HCEC 1CT (cell line): ENCODE measurements at places on chromosomes 4 and X.

DNA sequence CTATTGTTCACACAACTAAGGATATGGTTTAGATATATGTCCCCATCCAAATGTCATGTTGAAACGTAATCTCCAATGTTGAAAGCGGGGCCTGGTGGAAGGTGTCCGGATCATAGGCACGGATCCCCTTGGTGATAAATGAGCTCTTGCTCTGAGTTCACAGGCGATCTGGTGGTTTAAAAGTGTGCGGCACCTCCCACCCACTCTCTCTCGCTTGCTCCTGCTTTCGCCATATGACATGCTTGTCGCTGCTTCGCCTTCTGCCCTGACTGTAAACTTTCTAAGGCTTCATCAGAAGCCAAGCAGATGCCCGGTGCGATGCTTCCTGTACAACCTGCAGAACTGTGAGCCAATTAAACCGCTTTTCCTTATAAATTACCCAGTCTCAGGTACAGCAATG, 128.5 kb downstream of the NFKB1 start:
- DNase-seq = no peak

GRCh38 chrX:134246282-134246681, 9.3 kb downstream of the CCDC160 start:
- DNase-seq = peak; percentile 33

DNA sequence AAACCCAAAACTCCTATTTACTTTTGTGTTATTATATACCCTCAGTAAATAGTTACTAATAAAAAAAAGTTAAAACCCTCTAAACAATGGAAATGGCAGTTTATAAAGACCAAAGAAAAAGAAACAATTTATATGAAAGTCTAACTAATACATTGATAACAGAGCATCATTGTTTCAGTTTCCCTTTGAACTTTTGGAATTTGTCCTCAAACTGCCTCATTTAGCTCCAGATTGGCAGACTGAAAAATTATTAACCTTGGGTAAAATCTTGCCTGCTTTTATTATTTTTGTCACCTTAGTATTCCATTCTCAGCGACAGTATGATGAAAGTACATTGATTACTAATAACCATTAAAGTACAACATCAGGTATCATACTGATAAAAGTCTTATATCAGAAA, 124.0 kb downstream of the PDE5A start:
- no peak for DNase-seq

- DNase-seq = no peak
Measured at GRCh38 chrX:6708676-6709380, 173.9 kb upstream of the VCX3A start.

DNA sequence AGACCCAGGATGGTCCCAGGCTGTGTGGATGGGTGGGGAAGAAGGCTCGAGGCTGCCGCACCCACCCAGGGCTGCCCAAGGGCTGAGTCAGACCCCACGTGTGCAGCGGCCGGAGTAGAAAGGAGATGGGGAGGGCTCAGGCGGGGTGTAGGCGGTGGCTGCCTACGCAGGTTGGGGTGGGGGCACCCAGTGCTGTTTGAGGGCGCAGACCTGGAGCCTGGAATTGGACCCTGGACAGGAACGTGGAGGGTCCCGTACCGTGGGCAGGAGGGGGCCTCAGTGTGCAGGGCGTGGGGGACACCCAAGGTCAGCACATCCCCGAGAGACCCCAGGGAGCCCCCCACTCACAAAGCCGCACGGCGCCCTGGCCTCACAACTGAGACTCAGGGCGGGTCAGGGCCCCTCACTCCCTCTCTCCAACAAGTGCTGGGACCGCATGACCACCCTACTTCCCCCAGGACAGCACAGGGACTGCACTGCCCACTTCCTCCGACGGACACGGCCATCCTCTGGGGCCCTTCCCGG, 79.9 kb downstream of the FAM53A start:
- DNase-seq = no peak

DNA sequence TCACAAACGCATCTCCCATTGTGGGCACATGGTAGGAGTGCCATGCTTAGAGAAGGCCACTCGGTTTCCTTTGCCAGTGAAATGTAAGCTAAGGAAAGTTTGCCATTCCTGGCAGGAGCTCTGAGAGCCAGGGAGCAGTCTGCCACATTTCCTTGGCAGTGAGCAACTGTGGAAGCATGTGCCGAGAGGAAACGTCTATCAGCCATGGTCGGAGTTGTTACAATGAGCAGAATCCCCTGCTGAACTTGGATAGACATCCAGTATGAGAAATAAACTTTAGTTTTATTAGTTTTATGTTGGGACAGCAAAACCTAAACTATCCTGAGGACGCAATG, 51.1 kb downstream of the ENOPH1 start:
- DNase-seq = no peak

GRCh38 chr4:57426779-57427395, 316.7 kb upstream of the IGFBP7 start:
- DNase-seq = peak; percentile 32

- DNase-seq = no peak
Measured at GRCh38 chr4:68732653-68733466, 62.4 kb upstream of the UGT2B15 start.

- no peak for DNase-seq
Measured at GRCh38 chrX:2388669-2389068, 112.1 kb downstream of the DHRSX start.

- DNase-seq = no peak
Measured at GRCh38 chr4:7419961-7420660, 14.6 kb downstream of the PSAPL1 start.

GRCh38 chr4:32196950-32197688, 1477.0 kb downstream of the PCDH7 start:
- DNase-seq = no peak

GRCh38 chrX:12950851-12951594, 23.9 kb upstream of the TMSB4X start:
- no peak for DNase-seq

DNA sequence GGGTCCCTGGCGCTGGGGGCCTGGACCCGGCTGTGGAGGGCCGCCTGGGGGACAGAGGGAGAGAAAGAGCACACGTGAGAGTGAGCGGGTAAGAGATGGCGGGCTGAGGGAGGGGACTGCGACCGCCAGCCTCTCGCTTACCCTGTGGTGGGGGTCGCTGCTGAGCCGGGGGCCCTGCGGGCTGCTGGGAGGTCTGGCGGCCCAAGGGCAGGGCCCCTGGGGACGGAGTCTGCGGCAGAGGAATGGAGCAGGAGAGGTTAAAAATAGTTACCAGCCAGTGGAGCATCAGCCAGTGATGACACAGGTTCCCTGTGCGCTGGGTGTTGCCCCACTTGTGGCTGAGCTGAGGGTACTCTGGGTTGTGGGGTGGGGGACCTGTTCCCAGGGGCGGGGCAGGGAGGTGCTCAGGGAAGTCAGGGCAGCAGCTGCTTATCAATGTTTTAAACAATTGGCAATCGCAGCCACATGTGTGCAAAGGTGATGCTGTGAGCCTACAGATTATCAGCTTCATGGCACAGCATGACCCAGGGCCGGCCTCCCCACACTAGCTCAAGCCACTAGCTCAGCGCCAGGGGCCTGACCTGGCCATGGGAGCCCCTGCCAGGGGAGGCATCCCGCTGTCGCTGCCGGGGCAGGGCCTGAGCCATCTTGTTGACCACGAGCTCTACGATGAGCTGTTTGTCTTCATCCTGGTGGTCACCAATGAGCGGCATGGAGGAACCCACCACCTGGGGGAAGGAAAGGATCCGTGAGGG, 7.5 kb upstream of the TIMP1 start:
- no peak for DNase-seq

GRCh38 chr4:83535520-83536361, at the start of gene GPAT3:
GPAT3 (plus strand) TSS chr4:83536108; CDS start chr4:83536623, 515 bp downstream.
- peak; percentile 45 for DNase-seq

- DNase-seq = no peak
Measured at GRCh38 chr4:2624782-2625530, 88.5 kb downstream of the FAM193A start.

- DNase-seq = no peak
Measured at GRCh38 chr4:182225257-182225852, 17.8 kb upstream of the TENM3 start.

- DNase-seq = peak; percentile 2
Measured at GRCh38 chrX:107935664-107936433, 46.3 kb downstream of the TEX13B start.

DNA sequence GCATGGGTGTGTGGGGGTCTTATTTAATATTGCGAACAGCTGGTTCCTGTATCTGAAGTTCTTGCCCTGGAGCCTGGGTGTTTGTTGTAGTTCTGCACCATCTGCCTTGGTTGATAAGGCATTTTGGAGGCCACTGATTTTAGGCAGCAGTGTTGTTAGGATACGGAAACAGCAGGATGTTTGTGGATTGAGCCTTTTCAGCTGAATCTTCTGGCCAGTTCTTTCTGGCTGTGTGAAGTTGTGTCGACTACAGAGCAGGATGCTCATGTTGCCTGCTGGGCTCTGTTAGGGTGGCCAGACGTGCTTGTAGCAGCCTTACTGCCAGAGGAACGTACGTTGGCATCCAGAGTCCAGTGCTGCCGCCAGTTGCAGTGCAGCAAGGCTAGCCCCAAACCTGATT, 134.2 kb downstream of the PTTG2 start:
- no peak for DNase-seq

GRCh38 chrX:71178908-71179307, 34.3 kb downstream of the NLGN3 start:
- peak; percentile 35 for DNase-seq

DNA sequence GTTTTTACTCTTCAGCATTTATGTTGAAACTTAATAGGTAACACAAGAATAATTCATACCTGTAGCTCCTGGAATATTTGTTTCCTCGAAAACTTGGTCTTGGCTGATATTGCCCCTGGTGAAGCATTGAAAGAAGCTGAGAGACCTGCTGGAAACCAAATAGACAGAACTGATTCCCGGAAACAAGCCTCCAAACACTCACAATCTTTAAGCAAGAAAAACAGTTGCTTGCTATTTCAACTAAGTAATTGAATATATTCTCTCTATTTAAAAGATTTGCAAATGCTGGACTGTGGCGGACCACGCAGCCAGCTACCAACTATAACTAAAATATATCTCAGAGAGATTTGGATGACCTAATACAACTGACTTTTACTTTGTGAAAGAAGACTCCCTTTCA, 3.6 kb downstream of the PCDH18 start:
- DNase-seq = no peak

DNA sequence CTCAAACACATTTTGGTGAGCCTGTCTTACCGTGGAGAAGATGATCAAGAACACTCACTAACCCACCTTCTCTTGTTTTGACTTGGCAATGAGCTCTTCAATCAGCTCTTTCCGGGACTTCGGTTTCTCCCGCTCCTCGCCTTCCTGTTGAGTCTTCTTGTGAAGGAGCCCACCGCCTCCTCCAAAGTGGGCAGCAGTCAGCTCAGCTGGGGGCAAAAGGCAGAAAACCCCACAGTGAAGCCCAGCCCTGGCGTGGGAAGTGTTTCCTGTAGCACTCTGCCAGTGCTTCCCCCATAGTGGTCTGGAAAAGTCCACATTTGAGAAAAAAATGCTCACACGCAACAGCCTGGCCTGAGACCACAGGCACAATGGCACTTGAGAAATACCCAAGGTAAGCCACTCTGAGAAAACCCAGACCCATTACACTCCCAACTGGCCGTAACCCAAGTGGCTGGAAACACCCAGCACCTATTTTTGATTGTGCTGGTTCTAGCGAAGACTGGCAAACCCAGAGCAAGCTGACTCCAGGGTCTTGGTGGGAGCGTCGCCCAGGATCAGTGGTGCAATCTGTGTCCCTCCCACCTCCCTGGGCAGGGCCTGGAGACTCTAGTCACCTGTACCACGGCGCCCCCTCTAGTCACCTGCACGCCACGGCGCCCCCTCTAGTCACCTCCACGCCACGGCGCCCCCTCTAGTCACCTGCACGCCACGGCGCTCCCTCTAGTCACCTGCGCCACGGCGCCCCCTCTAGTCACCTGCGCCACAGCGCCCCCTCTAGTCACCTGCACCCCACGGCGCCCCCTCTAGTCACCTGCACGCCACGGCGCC, 8.6 kb downstream of the NOP14 start:
- DNase-seq = no peak

DNA sequence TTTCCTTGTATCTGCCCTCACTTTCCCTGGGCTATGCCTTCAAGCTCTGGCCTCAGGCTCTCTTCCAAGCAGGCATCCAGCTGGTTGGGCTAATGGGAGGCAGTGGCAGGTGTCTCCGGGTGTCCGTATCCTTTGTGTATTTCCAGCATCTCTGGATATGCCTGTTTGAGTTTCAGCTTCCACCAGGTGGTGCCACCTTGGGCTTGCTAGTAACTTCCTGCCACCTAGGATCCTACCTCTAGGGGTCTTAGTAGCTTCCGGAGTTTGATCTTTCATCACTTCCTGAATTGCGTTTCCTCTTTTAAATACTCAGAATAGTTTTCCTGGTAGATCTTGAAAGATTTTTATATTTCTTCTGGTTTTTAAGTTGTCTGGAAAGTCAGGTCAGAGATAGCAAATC, 23.2 kb upstream of the ANOS1 start:
- no peak for DNase-seq

DNA sequence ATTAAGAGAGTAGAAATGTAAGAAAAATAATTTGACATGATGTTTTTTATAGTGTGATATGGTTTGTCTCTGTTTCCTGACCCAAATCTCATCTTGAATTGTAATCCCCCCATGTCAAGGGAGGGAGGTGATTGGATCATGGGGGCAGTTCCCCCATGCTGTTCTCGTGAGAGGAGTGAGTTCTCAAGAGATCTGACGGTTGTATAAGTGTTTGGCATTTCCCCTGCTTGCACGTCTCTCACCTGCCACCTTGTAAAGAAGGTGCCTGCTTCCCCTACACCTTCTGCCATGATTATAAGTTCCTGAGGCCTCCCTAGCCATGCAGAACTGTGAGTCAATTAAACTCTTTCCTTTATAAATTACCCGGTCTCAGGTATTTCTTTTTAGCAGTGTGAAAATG, 34.8 kb upstream of the EXOC1L start:
- no peak for DNase-seq

- no peak for DNase-seq
Measured at GRCh38 chr4:138592796-138593195, 350.6 kb upstream of the SLC7A11 start.

- no peak for DNase-seq
Measured at GRCh38 chr4:135192751-135193535, 991.4 kb upstream of the PABPC4L start.

DNA sequence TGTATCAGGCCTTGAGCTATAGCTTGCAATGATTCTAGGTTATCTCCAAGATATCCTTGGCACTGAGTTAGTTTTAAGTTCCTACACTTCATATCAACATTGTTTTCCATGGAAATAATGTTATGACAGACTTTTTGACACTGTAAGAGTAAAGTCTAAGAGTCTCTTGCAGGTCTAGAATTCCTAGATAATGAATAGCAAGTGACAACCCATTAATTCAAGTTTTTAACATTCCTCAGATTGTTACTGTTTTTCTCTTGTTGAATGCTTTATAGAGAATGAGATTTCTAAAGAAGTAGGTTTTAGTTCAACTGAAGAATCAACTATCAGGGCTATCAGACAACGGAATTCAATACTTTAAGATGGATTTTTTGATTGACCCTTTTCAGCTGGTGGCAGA, 276.1 kb downstream of the PPP3CA start:
- DNase-seq = no peak
